ENCODE measurements at places on chromosomes 13 and 19. TPM values are rescaled to one million over a fixed set of nuclear protein-coding genes. Genes with fewer than 3 reads are reported as not detected.

The LAIR2 gene
- total RNA-seq: not detected

The LRRC63 gene
- not detected for total RNA-seq

The TMIGD2 gene
- total RNA-seq: 1.5 TPM

The EGLN2 gene
- 55.7 TPM for total RNA-seq

The NANOS2 gene
- not detected for total RNA-seq

The ATP4B gene
- not detected for total RNA-seq

The SSC5D gene
- total RNA-seq: 3.1 TPM

- no peak for DNase-seq
Measured at GRCh38 chr13:33015791-33016323, 366 bp upstream of the KL start.

- no peak for DNase-seq
Measured at GRCh38 chr13:32951580-32951979, 64.6 kb upstream of the KL start.

GRCh38 chr13:30493658-30494381 is 28.1 kb upstream of the HMGB1 start:
- DNase-seq: no peak

- peak; percentile 43 for DNase-seq
Measured at GRCh38 chr19:2055931-2056836, 5.1 kb upstream of the MKNK2 start.

DNA sequence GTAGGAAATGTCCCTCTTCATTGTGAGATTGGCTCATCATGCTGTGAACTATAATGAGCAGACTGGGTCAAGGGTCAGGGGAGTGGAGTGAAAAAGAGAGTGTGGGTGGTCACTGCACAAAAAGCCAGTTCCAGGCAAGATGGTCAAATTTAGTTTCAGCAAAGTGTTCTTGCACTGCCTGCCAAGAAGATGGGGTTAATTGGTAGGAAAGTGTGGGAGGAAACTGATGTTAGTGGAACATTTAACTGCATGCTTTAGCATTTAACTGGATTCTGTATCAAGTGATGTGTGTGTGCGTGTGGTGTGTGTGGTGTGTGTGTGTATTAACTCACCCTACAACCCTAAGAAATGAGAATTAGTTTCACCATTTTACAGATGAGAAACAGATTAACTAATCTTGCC is 131.6 kb downstream of the COG6 start:
- no peak for DNase-seq

- DNase-seq: no peak
Measured at GRCh38 chr19:19748249-19748938, 15.5 kb upstream of the ZNF14 start.

DNA sequence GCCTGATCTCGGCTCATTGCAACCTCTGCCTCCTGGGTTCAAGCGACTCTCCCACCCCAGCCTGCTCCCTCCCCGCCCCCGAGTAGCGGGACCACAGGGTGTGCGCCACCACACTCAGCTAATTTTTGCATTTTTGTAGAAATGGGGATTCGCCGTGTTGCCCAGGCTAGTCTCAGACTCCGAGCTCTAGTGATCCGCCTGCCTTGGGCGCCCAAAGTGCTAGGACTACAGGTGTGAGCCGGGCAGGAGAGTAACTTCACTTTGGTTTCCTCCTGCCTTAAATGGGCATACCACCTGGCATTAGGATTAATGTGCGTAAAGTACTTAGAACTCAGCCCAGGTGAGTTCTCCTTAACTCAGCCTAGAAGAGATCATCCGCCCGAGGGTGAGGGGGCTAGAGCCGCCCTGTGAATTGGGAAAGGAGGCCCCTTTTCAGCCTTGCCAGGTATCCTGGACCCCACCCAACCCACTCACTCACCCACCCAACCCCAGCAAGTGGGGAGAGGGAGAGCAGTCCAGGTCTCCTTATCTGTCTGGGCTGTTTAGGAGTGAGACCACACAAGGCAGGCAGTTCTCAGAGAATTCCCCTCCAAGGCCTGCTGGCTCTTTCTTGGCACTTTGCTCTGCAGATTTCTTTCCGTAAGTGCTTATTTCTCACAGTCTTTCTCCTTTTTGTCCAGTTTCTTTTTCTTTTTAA is 1.2 kb upstream of the ZFP36 start:
- no peak for DNase-seq

- DNase-seq: no peak
Measured at GRCh38 chr19:47063874-47064273, 15.4 kb upstream of the TMEM160 start.

GRCh38 chr13:60093425-60094019 is 70.2 kb downstream of the DIAPH3 start:
- no peak for DNase-seq

DNA sequence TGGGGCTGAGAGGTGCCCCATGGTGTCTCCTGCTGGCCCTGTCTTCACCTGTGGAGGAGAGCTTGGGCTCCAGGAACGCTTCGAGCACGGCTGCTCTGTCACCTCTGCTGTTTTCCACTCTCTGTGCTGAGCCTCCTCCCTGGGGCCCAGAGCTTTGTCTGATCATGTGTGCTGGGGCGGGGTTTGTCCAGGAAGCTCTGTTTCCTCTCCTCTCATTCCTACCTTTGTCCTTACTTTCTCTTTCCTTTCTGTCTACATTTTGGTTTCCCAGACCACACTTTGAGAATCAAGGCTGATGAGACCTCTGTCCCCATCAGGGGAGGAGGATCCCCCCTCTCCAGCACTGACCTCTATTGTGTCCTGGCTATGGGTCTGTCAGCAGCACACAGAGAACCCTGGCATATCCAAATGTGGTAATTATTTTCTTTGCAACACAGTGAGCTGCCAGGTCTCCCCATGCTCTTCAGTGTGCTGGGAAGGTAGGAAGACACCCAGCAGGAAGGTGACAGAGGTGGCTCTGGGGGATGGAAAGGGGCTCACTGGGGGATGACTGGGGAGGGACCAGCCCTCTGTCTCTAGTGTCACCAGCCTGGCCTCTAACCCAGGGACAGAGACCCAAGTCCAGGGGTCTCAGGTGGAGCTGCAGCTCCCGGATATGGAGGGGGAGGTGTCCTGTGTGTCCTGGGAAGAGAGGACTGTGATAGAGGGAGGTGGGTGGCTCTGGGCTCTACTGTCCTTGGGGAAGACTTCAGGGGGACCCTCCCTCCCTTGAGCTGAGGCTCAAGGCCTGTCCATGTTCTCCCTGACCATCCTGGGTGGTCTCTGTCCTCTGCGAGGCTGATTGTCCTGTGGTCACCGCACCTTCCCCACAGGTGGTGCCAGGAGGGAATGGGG is at the start of gene CEACAM1:
CEACAM1 (minus strand) TSS at position 128 of the 894 bp plus-strand sequence; CDS start at position 21, 107 bp downstream.
- DNase-seq: no peak

GRCh38 chr19:34188408-34188807 is 16.1 kb downstream of the LSM14A start:
- DNase-seq: no peak

GRCh38 chr13:27821566-27821965 is 29.3 kb downstream of the GSX1 start:
- DNase-seq: no peak

GRCh38 chr13:82407321-82407720 is 1475.0 kb downstream of the SLITRK1 start:
- DNase-seq: no peak

GRCh38 chr19:10325732-10326131 is 7.6 kb downstream of the RAVER1 start:
- no peak for DNase-seq

GRCh38 chr13:38348861-38349389 is 726 bp upstream of the UFM1 start:
- no peak for DNase-seq

DNA sequence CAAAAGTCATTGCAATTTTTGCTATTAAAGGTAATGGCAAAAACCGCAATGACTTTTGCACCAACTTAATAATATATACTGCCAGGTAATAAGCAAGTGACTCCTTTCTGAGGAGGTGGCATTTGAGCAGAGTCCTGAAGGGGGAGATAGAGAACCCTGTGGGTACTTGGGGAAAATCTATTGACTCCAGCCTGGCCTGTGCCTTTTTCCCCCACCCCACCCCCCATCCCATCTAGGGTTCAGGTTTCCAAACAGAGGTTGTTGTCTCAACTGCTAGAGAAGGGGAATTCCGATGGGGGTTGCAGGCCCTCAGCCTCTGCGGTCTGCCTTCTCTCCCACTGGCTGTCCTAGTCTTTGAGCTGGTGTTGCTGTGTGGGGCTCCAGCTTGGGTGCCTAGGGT is 11.5 kb downstream of the S1PR2 start:
- peak; percentile 71 for DNase-seq

GRCh38 chr13:42832341-42833096 is 51.1 kb downstream of the FAM216B start:
- no peak for DNase-seq
